Activated naive CD8-positive, alpha-beta T cell treated with anti-CD3 and anti-CD28 coated beads, Interleukin-2, amount 10 ng/mL, durations not matched to agents 7 days and 5 days (primary cell): ENCODE measurements at places on chromosomes 5 and 9. TPM values are rescaled to one million over a fixed set of nuclear protein-coding genes. Genes with fewer than 3 reads are reported as not detected.

DNA sequence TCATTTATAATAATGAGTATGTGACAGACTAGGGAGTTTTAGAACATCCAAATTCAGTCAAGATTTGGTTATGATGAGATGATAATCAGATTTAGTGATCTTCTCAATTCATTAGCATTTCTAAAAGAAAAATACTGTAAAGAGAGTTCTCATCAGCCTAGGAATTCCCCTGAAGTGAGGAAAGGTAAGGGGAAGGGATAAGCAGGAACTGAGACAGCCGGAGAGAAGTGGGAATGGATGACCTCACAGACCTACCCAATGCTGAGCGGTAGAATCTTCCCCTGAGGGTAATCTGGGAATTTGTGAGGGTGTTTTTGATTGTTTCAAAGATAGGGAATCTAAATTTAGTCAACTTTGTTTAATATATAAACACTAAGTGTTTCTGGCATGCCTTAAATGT, 16.7 kb upstream of the GPBP1 start:
- peaks cover 6% of the 10 kb centered on the region for H3K36me3 ChIP-seq
- no peaks in the 10 kb centered on the region for H3K27me3 ChIP-seq
- no peak overlapping the region for H3K4me3 ChIP-seq
- H3K27ac ChIP-seq: no peak overlapping the region
- H3K4me1 ChIP-seq: no peaks in the 10 kb centered on the region

- H3K4me1 ChIP-seq: peaks cover 24% of the 10 kb centered on the region
- no peaks in the 10 kb centered on the region for H3K27me3 ChIP-seq
- H3K27ac ChIP-seq: no peak overlapping the region
- no peak for DNase-seq
Observed at GRCh38 chr5:107982703-107983425, 312.1 kb upstream of the EFNA5 start.

- H3K4me3 ChIP-seq: no peak overlapping the region
- no peaks in the 10 kb centered on the region for H3K36me3 ChIP-seq
- H3K27ac ChIP-seq: no peak overlapping the region
Observed at GRCh38 chr9:95580812-95581761, 64.3 kb upstream of the PTCH1 start.

DNA sequence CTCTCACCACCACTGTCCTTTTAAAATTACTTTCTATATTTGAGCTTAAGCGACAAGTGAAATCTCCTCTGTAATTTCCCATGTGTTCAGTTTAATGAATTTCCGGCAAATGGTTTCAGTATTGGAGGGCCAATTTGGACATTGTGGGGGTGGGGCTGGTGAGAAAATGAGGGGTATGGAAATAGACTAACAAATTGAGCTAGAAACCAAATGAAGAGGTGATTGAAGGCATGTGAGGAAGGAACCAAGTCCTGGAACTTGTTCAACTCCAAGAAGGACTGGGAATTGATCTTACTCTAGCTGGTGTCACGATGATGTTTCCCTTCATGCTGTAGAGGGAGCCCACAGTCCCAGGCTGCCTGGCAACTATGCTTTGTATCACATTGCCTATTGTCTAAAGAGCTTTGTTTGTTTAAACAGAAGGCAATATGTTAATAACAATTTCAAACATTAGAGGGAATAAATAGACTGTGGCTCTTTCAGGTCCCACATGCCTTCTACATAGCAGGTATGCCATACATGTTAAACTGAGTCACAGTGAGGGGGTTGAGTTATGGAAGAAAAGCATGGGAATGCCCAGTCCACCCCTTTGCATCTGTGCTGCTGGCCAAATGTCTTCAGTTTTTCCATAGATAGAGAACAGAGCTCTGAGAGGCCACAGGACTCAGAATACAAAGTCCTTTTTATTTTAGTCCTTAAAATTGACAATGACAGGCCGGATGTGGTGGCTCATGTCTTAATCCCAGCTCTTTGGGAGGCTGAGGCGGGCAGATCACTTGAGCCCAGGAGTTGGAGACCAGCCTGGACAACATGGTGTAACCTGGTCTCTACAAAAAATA, 25.0 kb upstream of the MATR3 start:
- no peaks in the 10 kb centered on the region for H3K27me3 ChIP-seq
- DNase-seq: no peak
- no peak overlapping the region for H3K4me3 ChIP-seq

DNA sequence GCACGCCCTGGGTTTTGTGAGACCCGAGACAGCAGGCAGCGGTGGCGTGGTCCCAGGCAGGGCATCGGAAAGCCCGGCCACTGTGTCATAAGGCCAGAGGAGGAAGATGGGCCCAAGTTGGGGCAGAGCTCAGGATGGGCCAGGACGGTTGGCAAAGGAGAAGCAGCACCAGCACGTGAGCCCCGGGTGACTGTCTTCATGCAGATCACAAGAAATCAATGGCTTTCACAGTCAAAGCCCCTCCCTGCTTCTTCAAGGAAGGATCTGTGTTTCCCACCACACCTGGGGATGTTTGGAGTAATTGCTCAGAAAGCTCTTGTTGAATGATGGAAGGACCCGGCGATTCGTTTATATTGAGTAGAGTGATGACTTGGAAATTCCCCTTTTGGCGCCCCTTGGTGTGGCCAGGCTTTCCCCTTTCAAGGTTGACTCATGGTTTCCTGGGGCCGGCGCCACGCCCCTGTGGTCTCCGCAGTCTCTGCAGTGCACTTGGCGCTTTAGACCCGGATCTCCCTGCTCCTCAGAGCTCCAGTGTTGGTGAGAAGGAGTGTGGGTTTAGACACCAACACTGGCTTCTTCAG, 52.1 kb downstream of the IL31RA start:
- H3K4me3 ChIP-seq: peak overlapping the region; percentile 60
- peaks cover 1% of the 10 kb centered on the region for H3K36me3 ChIP-seq
- peak overlapping the region; percentile 9 for H3K27ac ChIP-seq
- H3K4me1 ChIP-seq: peaks cover 16% of the 10 kb centered on the region
- DNase-seq: peak; percentile 72

DNA sequence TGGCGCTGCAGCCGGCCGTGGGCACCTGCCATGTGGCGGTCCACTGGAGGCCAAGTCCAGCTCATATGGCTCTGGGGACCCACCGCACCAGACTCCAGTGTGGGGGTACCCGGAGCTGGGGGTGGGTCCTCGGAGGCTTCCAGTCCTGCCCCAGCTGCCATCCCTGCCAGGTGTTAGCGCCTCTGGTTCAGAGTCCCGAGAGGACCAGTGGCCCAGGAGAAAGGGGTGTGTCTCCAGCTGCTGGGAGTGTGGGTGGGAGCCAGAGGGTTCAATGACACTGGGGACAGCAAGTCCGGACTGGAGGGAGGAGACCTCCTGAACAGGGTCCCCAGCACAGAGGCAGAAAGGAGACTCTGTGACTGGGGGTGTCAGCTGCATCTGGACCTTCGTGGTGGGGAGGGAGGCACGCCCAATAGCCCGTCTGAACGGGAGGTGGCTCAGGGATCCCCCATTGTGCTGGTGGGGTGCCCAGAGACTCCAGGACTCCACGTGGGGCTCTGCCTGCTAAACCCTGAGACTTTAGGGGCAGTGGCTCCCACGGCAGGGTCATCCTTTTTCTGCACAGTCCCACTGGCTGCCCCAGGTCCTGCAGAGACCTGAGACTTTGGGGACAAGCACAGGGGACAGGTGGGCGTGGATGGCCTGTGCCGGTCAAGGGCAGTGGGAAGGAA, 2.4 kb upstream of the AHRR start:
- H3K27ac ChIP-seq: no peak overlapping the region
- H3K4me1 ChIP-seq: peaks cover 14% of the 10 kb centered on the region
- no peak overlapping the region for H3K4me3 ChIP-seq
- H3K36me3 ChIP-seq: peaks cover 8% of the 10 kb centered on the region

- H3K36me3 ChIP-seq: peaks cover 15% of the 10 kb centered on the region
- no peak overlapping the region for H3K4me3 ChIP-seq
- no peak for DNase-seq
Observed at GRCh38 chr5:149759986-149760853, 30.1 kb downstream of the PPARGC1B start.

DNA sequence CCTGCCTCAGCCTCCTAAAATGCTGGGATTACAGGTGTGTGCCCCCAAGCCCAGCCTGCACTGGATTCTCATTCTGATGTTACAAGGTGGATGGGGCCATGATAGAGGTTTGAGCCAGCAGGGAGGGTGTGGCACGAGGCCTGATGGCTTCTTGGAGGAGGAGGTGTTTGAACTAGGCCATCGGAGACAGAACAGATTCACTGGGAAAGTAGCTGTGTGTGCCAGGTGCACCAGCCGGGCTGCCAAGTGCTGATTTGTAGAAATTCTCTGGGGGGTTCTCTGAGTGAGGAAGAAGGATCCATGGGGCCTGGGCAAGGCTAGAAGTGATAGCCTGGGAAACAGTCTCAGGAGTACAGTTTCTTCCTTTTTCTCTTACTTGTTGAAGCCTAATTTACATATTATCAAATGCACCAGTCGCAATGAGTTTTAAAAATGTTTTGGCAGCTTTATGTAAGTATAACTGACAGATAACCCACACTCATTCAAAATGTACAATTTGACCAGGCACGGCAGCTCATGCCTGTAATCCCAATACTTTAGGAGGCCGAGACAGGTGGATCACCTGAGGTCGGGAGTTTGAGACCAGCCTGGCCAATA, 31.1 kb upstream of the STXBP1 start:
- H3K27ac ChIP-seq: peak overlapping the region; percentile 34
- no peak for DNase-seq
- H3K27me3 ChIP-seq: no peaks in the 10 kb centered on the region
- H3K36me3 ChIP-seq: peaks cover 4% of the 10 kb centered on the region
- H3K4me3 ChIP-seq: no peak overlapping the region

- no peaks in the 10 kb centered on the region for H3K4me1 ChIP-seq
- no peak overlapping the region for H3K4me3 ChIP-seq
Observed at GRCh38 chr5:31596354-31596753, 42.6 kb upstream of the PDZD2 start.

DNA sequence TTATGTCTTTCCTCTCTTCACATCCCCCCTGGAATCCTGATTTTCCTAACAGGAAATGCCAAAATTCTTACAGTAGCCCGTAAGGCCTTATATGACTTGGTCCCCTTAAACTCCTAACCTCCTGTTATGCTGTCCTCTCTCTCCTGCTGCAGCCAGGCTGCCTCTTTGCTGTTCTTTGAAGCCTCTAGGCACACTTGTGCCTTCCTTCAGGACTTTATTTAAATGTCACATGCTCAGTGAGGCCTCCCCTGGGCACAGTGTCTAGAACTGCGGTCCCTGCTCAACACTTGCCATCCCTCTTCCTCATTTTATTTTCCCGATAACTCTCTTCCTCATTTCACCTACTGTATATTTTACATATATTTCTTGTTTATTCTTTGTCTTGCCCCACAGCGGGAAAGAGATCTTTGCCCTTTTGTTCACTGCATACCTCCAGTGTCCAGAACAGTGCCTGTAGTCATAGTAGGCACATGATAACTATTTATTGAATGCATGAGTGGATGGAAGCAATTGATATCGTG, 5.5 kb upstream of the SHB start:
- H3K36me3 ChIP-seq: no peaks in the 10 kb centered on the region
- H3K27me3 ChIP-seq: peaks cover 34% of the 10 kb centered on the region
- no peak overlapping the region for H3K4me3 ChIP-seq
- H3K27ac ChIP-seq: no peak overlapping the region

- H3K27me3 ChIP-seq: no peaks in the 10 kb centered on the region
- no peaks in the 10 kb centered on the region for H3K4me1 ChIP-seq
- DNase-seq: no peak
- H3K36me3 ChIP-seq: no peaks in the 10 kb centered on the region
- no peak overlapping the region for H3K27ac ChIP-seq
Observed at GRCh38 chr5:119968690-119969089, 339.3 kb downstream of the FAM170A start.

DNA sequence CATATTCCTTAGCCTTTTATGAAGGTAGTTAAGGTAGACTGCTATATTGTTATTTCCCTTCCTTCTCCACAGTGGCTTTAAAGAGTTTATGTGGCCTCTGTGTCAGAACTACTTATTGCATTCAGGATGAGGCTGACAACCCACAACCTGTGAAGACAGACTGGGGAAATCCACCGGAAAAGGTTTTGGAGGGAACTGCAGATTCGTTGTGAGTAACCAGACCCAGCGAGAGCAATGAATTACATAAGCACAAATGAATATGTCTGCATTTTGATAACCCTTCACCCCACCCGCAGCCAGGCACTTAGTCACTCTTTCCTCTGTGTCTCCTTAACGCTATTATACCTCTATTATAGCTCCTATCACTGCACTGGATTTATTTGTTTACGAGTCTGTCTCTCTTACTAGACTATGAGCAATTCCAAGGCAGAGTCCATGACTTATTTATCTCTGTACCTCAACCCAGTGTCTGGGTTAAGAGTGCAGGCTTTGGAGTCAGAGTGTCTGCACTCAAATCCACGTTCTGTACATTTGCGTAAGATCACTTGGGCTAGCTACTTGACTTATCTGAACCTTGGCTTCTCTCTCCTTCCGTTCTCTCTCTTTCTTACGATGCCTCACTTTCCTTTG, 19.2 kb downstream of the KCTD16 start:
- peaks cover 49% of the 10 kb centered on the region for H3K4me1 ChIP-seq
- H3K27ac ChIP-seq: peak overlapping the region; percentile 84
- peak overlapping the region; percentile 69 for H3K4me3 ChIP-seq
- no peaks in the 10 kb centered on the region for H3K27me3 ChIP-seq
- H3K36me3 ChIP-seq: no peaks in the 10 kb centered on the region
- DNase-seq: peak; percentile 41

GRCh38 chr5:54533541-54534190, 16.1 kb downstream of the SNX18 start:
- no peak for DNase-seq
- H3K4me3 ChIP-seq: no peak overlapping the region
- no peaks in the 10 kb centered on the region for H3K27me3 ChIP-seq
- peaks cover 7% of the 10 kb centered on the region for H3K4me1 ChIP-seq
- peaks cover 19% of the 10 kb centered on the region for H3K36me3 ChIP-seq

DNA sequence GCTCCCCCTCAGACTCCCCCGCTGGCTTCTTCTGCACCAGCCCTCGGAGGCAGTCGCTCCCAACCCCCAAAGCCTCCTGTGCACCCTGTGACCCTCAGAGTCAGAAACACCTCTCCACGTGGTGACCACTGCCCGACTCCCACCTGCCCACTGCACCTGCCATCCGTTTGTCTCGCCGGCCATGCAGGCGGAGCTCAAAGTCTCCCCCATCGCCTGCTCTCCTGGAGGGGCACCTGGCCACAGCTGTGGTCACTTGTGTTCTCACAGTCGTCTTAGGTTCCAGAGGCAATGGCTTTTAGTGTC, 38.2 kb downstream of the MRPL36 start:
- H3K36me3 ChIP-seq: no peaks in the 10 kb centered on the region
- no peak overlapping the region for H3K27ac ChIP-seq
- peaks cover 8% of the 10 kb centered on the region for H3K27me3 ChIP-seq
- peak; percentile 12 for DNase-seq
- no peaks in the 10 kb centered on the region for H3K4me1 ChIP-seq

The RABGAP1 gene
- 27.7 TPM for total RNA-seq

The ANXA2R gene
- total RNA-seq: 41.1 TPM

The GOLM1 gene
- 1.4 TPM for total RNA-seq

The DNM1 gene
- total RNA-seq: 1.2 TPM

The SEMA4D gene
- 391 TPM for total RNA-seq

The MSMP gene
- not detected for total RNA-seq

The ADGRD2 gene
- not detected for total RNA-seq

The NUP188 gene
- 64.2 TPM for total RNA-seq

The OSMR gene
- total RNA-seq: not detected
